Posterior cingulate gyrus (tissue), 11 donors: ENCODE measurements at places on chromosomes 7 and 10.

GRCh38 chr10:15642095-15642494, 77.6 kb downstream of the ITGA8 start:
- no peak for DNase-seq

DNA sequence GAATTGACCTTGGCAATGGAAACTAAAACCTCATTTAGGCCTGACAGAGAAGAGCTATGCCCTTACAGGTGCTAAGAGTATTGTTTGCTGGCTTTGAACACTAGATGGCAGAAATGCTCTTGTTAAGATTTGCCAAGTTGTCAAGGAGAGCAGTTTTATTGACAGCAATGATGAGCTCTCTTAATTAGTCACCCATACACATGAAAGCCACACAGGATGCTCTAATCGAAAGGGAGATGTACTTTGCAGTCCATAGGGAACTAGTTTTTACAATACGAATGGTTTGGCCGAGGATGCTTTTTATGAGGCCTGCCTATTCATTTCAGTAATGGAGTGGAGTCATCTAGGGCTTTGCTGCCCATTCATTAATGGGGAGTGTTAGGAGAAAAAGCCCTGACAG, 45.4 kb upstream of the MBL2 start:
- no peak for DNase-seq

GRCh38 chr10:44779511-44779910, 131.6 kb upstream of the TMEM72 start:
- DNase-seq = no peak

DNA sequence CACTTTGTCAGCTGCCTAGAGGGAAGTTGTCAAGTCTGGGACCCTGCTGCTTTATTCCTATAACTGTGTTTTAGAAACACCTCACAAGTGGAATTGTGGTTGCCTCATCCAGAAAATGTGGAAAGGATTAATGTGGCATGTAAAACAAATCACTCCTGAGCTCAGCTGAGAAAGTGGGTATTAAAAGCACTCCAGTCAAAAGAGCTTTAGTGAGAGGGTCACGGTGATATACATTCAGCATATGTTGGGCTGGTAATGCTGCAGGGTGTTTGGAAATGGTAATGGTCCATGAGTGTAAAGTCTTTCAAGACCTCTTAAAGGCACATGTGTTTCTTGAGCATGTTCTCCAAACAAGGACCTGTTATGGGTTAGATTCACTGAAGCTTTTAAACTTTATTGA, 318.2 kb upstream of the MEOX2 start:
- no peak for DNase-seq

DNA sequence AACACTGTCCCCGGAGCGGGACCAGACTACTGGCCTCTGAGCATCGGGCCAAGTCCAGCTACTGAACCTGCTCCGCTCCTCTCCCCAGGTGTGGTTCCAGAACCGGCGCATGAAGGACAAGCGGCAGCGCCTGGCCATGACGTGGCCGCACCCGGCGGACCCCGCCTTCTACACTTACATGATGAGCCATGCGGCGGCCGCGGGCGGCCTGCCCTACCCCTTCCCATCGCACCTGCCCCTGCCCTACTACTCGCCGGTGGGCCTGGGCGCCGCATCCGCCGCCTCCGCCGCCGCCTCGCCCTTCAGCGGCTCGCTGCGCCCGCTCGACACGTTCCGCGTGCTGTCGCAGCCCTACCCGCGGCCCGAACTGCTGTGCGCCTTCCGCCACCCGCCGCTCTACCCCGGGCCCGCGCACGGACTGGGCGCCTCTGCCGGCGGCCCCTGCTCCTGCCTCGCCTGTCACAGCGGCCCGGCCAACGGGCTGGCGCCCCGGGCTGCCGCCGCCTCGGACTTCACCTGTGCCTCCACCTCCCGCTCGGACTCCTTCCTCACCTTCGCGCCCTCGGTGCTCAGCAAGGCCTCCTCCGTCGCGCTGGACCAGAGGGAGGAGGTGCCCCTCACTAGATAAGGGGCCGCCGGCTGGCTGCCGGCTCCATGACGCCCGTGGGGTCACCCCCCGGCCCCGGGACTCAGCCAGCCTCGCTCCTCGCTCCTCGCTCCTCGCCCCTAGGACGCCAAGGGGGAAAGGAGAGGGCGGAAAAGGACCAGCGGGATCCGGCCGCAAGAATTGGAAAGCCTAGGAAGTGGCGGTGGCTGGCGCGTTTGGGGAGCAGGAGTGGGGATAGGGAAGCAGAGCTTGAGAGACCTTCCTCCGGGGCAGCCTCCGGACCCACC, 3.4 kb downstream of the EVX1 start:
- no peak for DNase-seq

DNA sequence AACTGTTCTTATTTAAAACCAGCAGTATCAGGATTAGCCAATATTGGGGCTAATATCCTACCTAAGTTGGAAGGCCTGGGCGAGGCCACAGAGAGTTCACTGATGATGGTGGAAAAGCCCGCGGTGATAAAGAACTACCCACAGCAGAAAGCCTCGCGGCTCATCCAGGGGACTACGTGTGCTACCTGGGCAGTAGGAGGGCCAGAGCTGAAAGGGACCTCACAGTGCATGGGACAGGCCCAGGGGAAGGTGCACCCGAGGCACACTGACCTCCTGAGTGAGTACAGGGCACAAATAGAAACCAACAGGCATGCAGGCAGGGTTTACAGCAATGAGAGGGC, 1.4 kb downstream of the WDR86 start:
- DNase-seq = no peak

- DNase-seq = no peak
Measured at GRCh38 chr7:80511964-80512363, at the start of gene GNAT3. GNAT3 (minus strand) TSS chr7:80512064; CDS start chr7:80511926, 138 bp downstream.
